ENCODE measurements at places on chromosomes 6 and 20.

GRCh38 chr20:6654513-6655252, 112.8 kb upstream of the BMP2 start:
- DNase-seq, result no peak

- no peak for DNase-seq
Observed at GRCh38 chr6:16949716-16950115, 152.1 kb upstream of the STMND1 start.

DNA sequence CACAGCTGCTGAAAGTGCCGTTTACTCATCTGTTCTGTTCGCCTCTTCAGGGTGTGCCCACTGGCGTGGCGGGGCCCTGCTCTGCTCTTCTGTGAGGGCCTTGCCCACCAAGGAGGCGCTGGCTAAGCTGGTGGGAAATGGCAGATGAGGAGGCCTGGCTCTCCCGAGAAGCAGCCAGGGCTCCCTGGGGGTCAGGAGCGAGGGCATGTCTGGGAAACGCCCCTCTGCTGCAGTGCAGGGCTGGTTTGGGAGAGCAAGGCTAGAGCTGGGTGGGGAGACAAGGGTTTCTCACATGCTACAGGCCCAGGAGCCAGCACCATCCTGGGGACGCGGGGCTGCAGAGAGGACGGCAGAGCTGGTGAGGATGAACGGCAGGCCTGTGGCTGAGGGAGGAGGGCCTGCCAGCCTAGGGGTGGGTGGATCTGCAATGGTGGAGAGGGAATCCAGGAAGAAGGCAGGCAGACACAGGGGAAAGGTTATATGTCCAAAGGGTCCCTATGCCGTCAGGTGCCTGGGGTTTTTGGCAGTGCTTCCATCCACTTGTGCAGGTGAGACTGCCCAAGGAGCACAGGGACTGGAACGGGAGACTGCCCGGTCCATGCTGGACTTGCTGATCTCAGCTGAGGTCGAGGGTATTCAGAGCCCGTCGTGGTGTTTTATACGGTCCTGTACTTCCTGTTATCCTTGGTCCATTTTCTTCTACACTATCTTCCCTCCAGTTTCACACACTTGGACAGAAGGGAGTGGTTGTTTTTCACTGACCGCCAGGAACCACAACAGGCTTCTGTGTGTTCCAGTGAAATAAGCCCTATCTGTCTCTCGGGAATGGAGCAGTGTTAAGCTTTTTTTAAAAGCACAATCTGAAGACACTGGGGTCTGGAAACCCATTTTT, 119.2 kb downstream of the SYCP2 start:
- DNase-seq, result no peak

- DNase-seq, result no peak
Observed at GRCh38 chr20:17766226-17766625, 66.5 kb downstream of the BANF2 start.

DNA sequence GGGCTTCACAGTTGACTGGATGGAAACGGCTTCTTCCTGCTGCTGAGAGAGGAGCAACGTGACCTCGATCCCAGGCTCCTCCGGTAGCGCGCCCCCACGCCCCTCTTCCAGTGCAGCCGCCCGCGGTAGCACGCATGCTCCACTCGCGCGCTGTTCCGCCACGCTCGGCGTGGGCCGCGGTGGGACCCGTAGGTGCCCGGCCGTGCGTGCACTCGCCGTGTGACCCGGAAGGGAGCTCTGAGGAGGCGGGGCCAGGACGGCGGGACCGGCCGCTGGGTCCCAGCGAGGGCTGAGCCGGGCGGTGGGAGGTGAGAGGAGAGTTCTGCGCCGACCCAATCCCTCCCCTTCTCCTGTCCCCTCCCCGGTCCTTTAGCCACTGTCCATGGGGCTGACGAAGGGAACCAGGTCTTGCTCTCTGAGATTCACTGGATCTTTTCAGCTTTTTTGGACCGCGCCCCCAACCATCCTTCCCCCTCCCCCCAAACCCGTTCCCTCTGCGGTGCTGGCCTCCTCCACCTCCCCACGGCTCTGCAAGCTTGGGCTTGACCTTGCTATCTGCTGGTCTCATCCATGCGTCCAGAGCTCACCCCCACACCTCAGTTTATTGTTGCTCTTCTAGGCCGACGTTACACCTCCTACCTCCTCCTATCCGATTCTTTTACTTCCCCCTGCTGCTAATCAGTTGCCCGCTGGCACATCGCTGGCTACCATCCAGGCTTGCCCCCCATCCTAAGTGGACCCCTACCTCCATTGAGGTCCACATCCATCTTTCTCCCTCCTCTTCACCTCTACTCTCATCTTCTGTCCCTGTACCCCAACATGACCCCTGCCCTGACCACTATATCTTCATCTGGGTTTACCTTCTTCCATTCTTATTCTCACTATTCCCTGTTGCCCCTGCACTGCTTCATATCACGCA, at the start of gene CUL9:
TSS of gene CUL9 (plus strand) at position 255 of the 919 bp plus-strand sequence. CDS start 2,115 bp downstream, outside the sequence.
- DNase-seq, result peak; percentile 78

- no peak for DNase-seq
Observed at GRCh38 chr6:149327638-149328037, 10.1 kb downstream of the TAB2 start.

- DNase-seq, result no peak
Observed at GRCh38 chr20:20241976-20242375, 125.9 kb upstream of the INSM1 start.

DNA sequence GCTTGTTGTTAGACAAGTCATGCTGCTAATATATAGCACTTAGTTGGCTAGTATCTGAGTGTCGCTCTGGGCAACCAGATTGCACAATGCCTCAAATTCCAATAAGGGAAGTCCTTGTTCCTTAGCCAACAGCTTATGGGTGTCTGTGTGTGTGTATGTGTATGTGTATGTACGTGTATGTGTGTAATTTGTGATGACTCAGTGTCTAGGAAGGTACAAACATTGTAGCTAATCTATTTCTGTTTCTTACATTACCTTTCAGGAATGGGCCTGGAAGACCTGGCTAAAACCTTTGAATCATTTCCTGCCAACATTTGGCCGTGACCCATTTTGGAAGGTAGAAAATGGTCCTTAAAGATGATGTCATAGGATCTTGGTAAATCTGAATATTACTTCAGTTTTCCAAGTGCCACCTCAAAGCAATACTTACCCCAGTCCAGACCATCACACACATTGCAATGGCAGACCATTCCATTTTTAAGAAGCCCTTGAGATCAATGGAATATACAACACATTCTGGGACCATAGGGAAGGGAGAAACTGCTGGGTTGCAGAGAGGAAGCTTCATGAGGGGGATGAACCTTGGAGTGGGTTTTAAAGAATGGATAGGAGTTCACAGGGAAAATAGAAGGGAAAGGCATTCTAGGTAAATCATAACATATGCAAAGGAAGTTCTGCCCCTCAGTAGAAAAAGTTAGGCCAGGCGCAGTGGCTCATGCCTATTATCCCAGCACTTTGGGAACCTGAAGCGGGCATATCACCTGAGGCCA, 25.1 kb downstream of the NEDD9 start:
- DNase-seq, result peak; percentile 67

GRCh38 chr6:101445527-101445926, 52.0 kb downstream of the GRIK2 start:
- DNase-seq, result no peak

DNA sequence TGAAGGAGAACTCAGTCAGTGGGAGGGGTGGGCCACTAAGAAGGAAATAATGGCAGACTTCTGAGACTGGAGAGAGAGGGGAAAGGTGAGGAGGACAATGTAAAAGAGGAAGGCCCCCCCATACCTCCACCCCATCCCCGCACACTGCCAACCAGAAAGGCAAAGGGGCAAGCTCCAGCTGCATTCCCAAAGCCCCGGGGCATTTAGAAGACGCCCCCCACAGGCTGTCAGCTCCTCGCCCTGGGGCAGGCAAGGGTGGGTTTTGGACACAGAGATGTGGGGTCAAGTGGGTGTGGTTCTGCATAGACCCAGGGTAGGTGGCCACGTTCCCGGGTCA, 20.8 kb upstream of the SLC22A7 start:
- DNase-seq, result no peak

- DNase-seq, result no peak
Observed at GRCh38 chr6:20952699-20953474, 418.6 kb downstream of the CDKAL1 start.

DNA sequence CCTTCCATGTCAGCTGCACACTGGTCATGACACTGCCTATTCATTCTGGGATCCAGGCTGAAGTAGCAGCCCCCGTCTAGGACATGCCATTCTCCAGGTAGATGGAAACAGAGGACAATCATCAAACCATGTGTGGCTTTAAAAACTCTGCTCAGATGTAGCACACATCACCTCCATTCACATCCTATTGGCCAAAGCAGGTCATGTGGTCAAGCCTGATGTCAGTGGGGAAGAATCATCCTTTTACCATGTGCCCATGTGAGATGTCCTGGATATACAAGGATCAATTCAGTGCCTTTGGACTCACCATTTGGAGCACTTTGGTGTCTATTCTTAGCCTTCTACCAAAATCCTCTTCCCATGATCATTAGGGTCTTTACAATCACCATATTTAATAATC, 99.5 kb downstream of the CDC5L start:
- DNase-seq, result no peak

- DNase-seq, result no peak
Observed at GRCh38 chr6:144675231-144675861, 390.2 kb downstream of the UTRN start.

GRCh38 chr6:113340371-113340770, 516.8 kb upstream of the MARCKS start:
- DNase-seq, result no peak

DNA sequence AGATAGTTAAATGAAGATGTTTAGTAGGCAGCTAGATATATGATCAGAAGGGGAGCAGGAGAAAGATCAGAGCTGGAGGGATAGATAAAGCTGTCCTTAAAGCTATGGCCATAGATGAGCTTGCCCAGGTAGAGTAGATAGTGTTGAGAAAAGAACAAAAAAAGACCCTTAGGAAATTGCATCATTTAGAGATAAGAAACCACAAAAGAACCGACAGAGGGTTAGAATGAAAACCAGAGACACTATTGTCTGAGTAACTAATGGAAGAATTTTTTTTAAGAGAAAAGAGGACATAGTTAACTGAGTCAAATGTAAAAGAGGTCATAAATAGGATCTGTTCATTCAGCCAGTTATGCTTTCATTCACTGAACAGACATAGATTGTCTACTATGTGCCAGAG, 101.8 kb downstream of the TNFAIP3 start:
- DNase-seq, result no peak

DNA sequence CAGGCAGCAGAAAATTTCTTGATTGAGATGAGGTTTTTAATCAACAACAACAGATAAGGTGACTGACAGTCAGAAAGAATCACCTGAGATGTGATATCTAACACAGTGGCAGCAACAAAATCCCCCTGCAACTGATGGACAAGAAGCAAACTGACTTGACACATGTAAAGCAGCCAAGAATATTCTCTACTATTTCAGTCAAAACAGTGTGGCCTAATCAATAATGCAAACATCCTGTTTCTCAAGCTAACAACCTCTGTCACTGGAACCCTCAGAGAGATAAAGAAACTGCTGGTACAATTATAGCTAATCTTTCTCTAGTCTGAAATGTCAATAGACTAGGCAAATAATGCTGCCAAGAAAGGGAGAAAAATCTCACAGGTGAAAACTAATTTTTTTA, 4.6 kb upstream of the CGA start:
- no peak for DNase-seq

DNA sequence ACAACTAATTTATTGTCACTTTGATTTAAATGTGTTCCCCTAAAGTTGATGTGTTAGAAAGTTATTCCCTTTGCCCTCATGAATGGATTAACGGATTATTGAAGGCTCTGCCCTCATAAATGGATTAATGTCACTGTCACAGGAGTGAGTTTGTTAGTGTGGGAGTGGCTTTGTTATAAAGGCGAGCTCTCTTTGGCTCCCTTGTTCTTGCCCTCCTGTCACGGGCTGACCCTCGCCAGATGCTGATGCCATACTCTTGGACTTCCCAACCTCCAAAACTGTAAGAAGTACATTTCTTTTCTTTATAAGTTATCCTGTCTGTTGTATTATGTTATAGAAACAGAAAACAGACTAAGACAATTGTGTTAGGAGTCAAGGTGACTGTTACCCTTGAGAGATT, 22.7 kb upstream of the POPDC3 start:
- DNase-seq, result no peak

DNA sequence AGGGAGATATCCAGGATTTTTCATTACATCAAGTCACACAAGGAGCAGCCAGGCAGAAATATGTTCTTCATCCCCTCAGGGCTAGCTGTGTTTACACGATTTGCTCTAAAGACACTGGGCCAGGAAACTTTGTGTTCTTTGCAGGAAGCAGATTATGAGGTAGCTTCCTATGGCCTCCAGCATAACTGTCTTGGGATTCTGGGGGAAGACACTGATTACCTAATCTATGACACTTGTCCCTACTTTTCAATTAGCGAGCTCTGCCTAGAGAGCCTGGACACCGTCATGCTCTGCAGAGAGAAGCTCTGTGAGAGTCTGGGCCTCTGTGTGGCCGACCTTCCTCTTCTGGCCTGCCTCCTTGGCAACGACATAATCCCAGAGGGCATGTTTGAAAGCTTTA, 11.2 kb downstream of the FAM120B start:
- no peak for DNase-seq

- DNase-seq, result no peak
Observed at GRCh38 chr6:42293386-42293977, 75.8 kb upstream of the MRPS10 start.

GRCh38 chr6:140069576-140069975, 695.1 kb upstream of the CITED2 start:
- DNase-seq, result no peak

GRCh38 chr20:53215166-53215565, 243.0 kb downstream of the TSHZ2 start:
- DNase-seq, result no peak

- DNase-seq, result no peak
Observed at GRCh38 chr20:17714597-17714996, 14.8 kb downstream of the BANF2 start.

DNA sequence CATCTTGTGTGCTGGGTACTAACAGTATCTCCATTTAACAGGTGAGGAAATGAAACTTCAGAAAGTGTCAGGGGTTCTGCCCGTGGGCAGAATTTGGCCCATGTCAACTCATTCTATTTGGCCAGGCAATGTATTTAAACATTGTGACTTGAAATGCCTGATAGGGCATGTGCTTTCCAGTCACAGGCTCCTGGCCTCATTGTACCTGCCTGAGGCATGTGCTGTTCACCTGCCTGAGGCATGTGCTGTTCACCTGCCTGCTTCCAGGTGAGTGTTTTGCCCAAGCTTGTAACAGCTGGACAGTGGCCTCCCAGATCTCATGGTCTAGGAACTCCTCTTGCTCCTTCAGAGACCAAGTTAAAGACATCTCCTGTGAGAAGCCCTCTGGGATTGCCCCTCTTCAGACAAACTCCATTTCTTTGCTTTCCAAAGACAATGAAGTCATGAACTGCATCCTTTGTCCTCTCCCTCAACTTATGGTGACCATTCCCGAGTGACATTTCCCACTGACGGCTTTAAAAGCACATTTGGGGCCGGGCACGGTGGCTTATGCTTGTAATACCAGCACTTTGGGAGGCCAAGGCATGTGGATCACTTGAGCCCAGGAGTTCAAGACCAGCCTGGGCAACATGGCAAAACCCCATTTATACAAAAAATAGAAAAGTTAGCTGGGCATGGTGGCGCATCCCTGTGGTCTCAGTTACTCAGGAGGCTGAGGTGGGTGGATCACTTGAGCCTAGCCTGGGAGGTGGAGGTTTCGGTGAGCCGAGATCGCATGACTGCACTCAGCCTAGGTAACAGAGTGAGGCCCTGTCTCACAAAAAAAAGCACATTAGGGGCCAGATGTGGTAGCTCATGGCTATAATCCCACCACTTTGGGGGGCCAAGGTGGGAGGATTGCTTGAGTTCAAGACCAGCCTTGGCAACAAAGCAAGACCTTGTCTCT, 48.7 kb downstream of the BCAS4 start:
- no peak for DNase-seq
